ENCODE measurements at places on chromosomes 6 and 20.

DNA sequence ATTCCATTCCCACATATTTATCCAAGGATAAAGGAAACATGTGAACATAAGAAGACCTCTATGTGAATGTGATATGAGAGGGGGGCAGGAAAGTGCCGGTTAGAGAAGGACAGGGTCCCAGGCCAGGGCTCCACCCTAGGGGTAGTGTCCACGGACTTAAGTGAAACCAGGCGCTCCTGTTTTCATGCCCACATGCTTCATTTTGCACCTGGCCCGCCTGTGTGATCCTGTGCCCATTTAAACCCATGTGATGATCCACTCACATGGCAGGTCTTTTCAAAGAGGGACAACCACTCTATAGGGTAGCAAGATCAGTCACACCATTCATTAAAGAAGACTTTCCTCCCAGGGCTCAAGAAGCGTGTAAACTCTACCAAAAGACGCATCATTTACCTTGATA lies 865.3 kb upstream of the GJE1 start:
- no peak for DNase-seq

DNA sequence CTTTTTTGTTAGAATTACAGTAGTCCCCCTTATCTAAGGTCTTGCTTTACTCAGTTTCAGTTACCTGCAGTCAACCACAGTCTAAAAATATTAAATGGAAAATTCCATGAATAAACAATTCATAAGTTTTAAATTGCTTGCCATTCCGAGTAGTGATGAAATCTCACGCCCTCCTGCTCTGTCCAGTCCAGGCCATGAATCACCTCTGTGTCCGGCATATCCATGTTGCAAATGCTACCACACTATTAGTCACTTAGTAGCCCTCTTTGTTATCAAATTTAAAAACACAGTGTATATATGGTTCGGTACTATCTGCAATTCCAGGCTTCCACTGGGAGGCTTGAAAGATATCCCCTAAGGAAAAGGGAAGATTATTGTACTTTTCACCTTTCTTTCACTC lies 164.6 kb upstream of the FAM83B start:
- no peak for DNase-seq

GRCh38 chr6:16762268-16762549 lies 949 bp upstream of the ATXN1 start:
- no peak for DNase-seq

GRCh38 chr20:48877304-48877703 lies 44.2 kb upstream of the ARFGEF2 start:
- DNase-seq, result no peak

GRCh38 chr6:88287696-88288095 lies 121.5 kb upstream of the CNR1 start:
- no peak for DNase-seq

GRCh38 chr6:56299916-56300315 lies 52.5 kb upstream of the COL21A1 start:
- DNase-seq, result no peak

DNA sequence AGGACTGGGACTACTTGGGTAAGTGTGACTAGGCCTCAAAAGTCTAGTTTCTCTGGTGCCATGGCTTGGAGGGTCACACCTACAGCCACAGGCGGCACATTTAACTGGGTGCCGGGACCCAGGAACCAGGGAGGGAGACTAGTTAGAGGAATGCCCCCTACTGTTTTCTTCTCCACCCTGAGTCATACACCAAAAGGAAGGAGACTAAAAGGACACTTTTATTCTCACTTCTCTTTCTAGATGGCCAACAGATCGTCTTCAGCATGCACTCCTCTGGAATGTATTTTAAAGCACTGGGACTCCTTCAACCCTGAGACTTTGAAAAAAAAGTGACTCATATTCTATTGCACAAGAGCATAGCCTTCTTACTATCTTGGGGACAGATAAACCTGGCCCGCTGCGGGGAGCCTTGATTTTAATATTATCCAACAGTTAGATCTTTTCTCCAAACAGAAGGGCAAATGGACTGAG lies 33.4 kb downstream of the PLN start:
- no peak for DNase-seq

GRCh38 chr20:9081423-9081966 lies 12.6 kb downstream of the PLCB4 start:
- DNase-seq, result no peak

All from memory B cell (primary cell).